NCI-H1105 treated with DMSO at 0.1 percent for 48 hours (cell line): ENCODE measurements at places on chromosomes 5 and 9.

DNA sequence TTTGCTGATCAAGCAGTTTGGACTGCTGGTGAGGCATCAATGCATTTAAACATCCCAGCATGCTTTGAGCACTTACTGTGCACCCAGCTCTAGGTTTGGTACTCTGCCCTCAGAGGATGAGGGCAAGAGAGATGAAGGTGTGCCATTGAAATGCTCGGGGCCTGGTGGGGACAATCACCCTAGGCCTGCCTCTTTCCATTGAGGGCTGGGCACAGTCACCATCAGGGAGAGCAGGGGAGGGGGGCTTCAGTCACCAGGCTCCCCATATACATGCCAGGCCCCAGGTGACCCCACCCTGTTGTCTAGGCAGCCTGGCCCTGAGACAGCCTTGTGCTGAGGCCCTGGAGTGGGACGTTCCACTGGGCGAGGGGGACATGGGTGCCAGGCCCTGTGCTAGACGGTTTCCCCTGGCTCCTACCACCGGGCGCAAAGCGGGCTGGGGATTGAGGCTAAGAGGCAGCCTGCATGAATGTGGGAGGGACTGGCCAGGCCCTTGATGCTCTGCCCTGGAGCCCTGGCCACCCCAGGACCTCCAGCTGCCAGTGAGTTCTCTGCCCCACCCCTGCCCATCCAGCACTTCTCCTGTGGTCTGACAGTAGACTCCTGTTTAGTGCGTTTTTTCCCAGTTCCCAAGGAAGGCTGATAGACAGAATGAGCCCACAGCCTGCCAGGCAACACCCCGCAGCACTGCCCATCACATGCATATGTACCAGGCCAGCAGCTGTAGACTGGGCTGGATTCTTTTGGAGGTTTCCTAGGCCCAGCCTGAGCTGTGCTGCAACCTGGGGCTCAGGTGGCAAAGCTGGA, 18.9 kb downstream of the TCF7 start:
- DNase-seq, result no peak

- no peak for DNase-seq
Measured at GRCh38 chr5:176553260-176554085, 4.3 kb downstream of the CDHR2 start.

DNA sequence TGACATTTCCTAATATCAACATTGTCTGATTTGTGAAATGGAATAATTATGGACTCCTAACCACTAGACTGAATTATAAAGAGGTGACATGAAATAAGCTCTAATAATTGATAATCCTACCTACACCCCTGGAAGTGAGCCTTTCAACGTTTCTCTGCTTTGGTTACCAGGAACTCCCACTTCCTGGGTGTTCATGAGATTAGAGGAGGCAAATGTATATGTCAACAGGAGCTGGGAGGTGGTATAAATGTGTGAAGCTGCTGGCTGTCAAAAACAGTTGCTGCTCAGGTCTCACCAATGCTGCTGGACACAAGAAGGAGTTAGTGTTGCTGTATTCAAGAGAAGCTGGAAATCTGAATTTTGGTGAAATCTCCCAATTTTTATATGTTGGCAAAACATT, 96.8 kb downstream of the CAMK4 start:
- no peak for DNase-seq

- no peak for DNase-seq
Measured at GRCh38 chr5:143870871-143871632, 59.1 kb downstream of the HMHB1 start.

GRCh38 chr9:117488659-117489058, 73.8 kb upstream of the ASTN2 start:
- DNase-seq, result no peak

DNA sequence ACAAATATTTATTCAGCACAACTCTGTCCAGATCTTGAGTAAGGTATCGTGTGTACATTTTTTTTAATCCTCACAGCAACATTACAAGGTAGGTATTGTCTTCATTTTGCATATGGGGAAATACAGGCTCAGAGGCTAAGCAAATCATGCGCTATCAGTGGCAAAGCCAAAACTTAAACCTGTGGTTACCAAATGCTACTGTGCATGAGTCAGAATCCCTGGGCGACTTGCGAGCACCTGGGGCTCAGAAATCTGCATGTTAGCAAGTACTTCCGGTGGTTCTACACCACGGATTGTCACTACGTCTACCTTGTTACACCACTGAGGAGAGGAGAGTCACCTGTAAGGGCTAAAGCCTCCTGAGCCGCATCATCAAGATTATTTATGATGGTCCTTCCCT, 21.3 kb downstream of the C5orf58 start:
- DNase-seq, result no peak

GRCh38 chr5:96677496-96677895, 15.3 kb downstream of the CAST start:
- DNase-seq, result no peak
